Activated T-helper 1 cell treated with Interleukin-2 at 50 U/mL for 16 hours (primary cell): ENCODE measurements at places on chromosomes 7 and 10.

- DNase-seq: peak; percentile 52
Measured at GRCh38 chr7:50304911-50305582, 531 bp downstream of the IKZF1 start.

DNA sequence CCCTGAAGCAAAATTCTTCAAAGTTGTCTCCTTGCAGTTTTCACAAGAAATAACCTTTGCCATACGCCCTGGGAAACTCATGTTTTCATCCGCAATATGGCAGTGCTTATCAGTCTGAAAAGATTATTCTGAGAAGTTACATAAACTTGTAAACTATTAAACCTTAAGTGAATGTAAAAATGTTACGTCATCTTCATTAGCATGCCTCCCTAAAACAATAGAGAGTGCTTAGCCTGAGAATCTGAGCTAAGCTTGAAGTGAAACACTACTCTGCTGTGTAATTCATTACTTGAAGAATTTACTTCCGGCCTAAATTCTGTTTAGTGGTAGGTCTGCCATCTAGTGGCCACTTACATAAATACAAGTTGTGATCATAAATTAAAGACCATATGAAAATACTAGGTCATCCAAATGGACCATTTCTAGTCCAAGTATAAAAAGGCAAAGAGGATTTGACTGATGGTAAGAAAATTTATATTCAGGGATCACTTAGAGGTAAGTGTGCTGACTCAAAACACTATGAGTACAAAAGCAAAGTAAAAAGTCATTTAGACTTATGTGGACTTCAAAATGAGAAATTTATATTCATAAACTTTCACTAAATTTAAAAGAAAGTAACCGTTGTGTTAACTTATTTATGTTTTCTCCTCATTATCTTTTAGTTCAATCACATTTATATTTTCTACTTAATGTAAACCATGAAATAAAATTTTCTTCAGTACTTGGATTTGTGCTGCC is 745.1 kb upstream of the LRRTM3 start:
- no peak for DNase-seq

DNA sequence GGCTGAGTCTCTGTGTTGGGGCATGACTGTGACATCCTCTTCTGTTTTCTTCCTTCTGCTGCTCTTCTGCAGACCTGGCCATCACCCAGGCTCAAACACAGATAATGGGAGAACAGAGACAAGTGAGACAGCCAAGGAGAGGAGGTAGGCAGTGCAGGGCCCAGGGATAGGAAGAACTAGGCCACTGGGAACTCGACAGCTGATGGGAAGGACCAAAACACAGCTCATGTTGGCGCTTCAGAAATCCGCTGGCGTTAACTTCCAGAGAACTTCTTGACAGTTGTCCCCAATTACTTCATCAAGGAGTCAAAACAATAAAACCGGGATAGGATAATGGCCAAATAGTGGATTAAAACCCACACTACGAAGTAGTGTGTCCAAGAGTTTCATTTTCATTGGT is 97.0 kb upstream of the PALS2 start:
- DNase-seq: no peak

- DNase-seq: no peak
Measured at GRCh38 chr7:140122965-140123364, 53.8 kb downstream of the KDM7A start.

GRCh38 chr10:69073736-69074364 is 14.1 kb upstream of the SRGN start:
- DNase-seq: no peak

GRCh38 chr10:60872451-60872850 is 71.5 kb downstream of the RHOBTB1 start:
- DNase-seq: no peak

- no peak for DNase-seq
Measured at GRCh38 chr10:119162452-119163092, 2.9 kb downstream of the SFXN4 start.

GRCh38 chr10:120650705-120651399 is 193.8 kb downstream of the PLPP4 start:
- DNase-seq: no peak

GRCh38 chr10:35961501-35961900 is 319.4 kb upstream of the FZD8 start:
- no peak for DNase-seq

GRCh38 chr7:2249744-2250323 is 7.8 kb downstream of the NUDT1 start:
- DNase-seq: no peak

DNA sequence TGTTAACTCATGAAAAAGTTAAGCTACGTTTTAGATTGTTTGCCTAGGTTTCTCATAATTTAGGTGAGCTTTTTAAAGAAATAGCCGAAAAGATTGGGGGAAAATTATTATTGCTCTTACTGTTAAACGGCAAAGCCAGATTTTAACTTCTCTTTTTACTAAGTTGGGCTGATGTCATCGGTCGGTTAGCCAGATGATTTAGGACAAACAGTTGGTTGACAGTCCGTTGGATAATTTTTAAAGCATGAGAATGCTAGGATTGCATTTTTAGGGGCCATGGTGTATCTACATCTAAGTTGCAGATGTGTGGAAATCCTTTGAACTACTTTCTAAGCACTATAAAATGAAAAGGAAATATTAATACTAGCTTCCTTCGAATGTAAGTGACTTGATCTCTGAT is 280.9 kb upstream of the AKR1E2 start:
- no peak for DNase-seq

GRCh38 chr10:101311185-101312066 is 42.5 kb upstream of the BTRC start:
- no peak for DNase-seq

DNA sequence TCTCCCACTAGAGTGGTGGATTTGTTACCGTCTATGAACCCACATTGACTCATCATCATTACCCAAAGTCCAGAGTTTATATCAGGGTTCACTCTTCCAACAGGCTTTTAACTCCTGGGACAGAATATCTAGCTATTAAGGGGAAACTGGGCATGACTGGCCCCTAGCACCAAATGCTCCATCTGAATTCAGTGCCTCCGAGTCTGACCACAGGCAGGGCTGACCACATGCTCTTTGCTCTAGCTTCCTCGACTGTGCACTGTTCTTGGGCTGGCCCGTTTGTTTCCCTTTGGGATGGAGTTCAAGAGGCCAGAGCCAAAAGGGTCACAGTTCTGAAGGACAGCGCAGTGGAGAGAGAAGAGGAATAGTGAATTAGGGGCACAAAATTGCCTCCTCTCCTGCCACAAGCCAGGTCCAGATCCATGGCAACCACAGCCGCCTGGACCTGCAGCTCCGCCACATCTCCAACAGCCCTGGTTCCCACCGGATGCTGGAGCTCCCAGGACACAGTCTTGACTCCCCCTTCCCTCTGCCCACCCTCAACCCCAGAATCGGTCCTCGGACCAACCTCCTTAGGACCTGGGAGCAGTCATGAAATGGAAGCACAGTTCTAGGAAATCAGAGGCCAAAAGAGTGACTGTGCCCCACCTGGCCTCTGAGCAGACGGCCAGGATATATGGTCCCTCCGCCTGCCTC is 16.2 kb downstream of the CAMK2G start:
- DNase-seq: no peak

DNA sequence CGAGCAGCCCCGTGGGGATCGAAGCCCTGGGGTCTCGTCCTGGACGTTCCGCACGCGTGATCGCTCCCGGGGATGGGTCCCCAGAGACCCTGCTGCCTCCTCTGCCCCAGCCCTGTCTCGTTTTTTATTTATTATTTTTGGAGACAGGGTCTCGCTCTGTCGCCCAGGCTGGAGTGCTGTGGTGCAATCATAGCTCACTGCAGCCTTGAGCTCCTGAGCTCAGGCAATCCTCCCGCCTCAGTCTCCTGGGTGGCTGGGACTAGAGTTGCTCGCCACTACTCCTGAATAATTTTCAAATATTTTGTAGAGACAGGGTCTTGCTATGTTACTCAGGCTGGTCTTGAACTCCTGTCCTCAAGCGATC is 319 bp upstream of the STX1A start:
- no peak for DNase-seq
